Aorta (tissue), 5 donors: ENCODE measurements at places on chromosomes 7 and 10. TPM values are rescaled to one million over a fixed set of nuclear protein-coding genes. Genes with fewer than 3 reads are reported as not detected.

DNA sequence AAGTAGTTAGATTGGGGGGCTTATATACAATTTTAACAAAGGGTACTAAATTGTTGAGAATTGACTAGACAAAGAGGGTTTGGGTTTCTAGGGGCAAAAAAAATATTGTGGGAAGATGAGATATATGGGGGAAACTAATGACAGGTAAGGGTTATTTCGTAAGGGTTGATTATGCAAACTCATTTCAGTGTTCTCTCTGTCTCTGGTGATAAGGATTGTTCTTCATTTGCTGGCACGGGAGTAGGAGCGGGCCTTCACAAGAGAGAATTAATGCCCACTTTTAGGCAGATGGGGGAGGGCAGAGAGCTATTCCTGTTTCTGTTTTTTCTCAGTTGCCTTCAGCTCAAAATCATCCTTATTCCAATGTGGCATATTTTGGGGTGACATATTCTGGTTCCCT lies 258.4 kb downstream of the EXOC4 start:
- DNase-seq = no peak
- H3K4me3 ChIP-seq = no peak overlapping the region

DNA sequence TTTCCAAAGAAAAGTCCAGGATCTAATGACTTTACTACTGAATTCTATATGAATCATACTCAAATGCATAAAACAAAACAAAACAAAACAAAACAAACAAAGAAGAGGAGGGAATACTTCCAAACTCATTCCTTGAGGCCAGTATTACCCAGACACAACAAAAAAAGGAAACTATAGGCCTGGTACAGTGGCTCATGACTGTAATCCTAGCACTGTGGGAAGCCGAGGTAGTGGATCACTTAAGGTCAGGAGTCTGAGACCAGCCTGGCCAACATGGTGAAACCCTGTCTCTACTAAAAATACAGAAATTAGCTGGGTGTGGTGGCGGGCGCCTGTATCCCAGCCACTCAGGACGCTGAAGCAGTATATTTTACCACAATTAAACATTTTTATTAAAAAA lies 114.6 kb downstream of the NRBF2 start:
- DNase-seq = no peak
- H3K27me3 ChIP-seq = no peaks in the 10 kb centered on the region
- no peak overlapping the region for H3K4me3 ChIP-seq

- DNase-seq = no peak
- H3K36me3 ChIP-seq = no peaks in the 10 kb centered on the region
- H3K27me3 ChIP-seq = no peaks in the 10 kb centered on the region
- H3K27ac ChIP-seq = no peak overlapping the region
Measured at GRCh38 chr7:1278543-1278942, 45.9 kb downstream of the UNCX start.

DNA sequence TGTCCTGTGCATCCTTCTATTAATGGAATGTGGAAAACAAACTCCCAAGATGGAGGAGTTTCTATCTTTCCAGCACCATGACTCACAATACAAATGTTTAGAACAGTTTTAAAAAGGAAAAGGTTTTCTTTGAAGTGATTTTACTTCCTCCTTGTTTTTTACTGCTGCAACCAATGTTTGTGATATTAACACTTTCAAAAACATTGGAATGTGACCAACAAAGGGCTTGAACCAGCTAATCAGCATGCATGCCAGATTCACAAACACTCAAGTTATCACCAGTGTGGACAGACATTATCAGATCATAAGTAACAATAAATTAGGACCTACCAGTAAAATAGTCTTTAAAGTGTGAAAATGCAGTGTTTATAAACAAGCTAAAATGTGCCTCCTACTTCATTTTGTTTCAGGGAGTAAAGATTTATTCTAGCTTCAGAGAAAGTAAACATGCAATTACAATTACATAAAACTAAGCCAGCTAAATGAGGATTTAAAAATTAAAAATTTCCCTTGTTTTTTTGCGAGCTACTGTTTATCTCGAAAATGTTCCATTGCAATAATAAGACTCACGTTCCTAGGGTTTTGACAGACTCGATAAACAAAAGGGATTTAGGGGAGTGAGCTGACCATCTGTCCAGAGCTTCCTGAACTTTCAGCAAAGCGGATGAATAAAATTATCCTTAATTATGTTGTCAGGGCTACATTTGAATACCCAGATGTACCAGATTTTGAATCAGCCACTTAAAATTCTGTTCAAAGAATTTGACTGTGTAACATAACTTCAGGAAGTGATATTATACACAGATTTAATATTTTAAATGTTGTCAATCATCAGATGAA lies 29.8 kb downstream of the CPVL start:
- no peaks in the 10 kb centered on the region for H3K4me1 ChIP-seq
- no peak overlapping the region for H3K27ac ChIP-seq
- H3K27me3 ChIP-seq = no peaks in the 10 kb centered on the region
- no peak overlapping the region for H3K4me3 ChIP-seq
- no peaks in the 10 kb centered on the region for H3K36me3 ChIP-seq
- DNase-seq = no peak

- H3K4me3 ChIP-seq = no peak overlapping the region
- H3K27me3 ChIP-seq = peaks cover 3% of the 10 kb centered on the region
- no peaks in the 10 kb centered on the region for H3K36me3 ChIP-seq
- no peak overlapping the region for H3K27ac ChIP-seq
- H3K4me1 ChIP-seq = no peaks in the 10 kb centered on the region
Measured at GRCh38 chr7:142964502-142965246, 2.5 kb upstream of the KEL start.

GRCh38 chr7:155806096-155806871 lies 6.0 kb downstream of the SHH start:
- no peak overlapping the region for H3K27ac ChIP-seq
- no peaks in the 10 kb centered on the region for H3K36me3 ChIP-seq
- no peaks in the 10 kb centered on the region for H3K27me3 ChIP-seq
- no peaks in the 10 kb centered on the region for H3K4me1 ChIP-seq
- H3K4me3 ChIP-seq = no peak overlapping the region
- DNase-seq = peak; percentile 42

DNA sequence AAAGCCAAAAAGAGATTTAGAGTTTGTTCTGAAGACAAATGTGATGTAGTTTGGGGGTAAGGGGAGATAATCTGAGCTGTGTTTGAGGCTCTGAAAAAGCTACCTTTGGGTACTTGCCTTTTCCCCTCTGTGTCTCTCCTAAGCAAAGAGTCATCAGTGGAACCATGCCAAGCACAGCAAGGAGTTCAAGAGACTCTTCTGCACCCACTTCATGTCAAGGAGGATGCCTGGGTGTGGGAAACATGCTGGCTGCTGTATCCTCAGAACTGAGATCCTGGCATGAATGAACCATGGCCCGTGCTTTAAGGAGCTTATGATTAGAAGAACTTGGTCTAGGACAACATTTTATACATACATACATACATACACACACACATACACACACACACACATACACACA lies 142.9 kb downstream of the NOC3L start:
- H3K4me1 ChIP-seq = peaks cover 8% of the 10 kb centered on the region
- peaks cover 2% of the 10 kb centered on the region for H3K36me3 ChIP-seq
- no peak for DNase-seq
- H3K27me3 ChIP-seq = no peaks in the 10 kb centered on the region
- no peak overlapping the region for H3K27ac ChIP-seq

- no peaks in the 10 kb centered on the region for H3K27me3 ChIP-seq
- H3K4me3 ChIP-seq = no peak overlapping the region
- DNase-seq = no peak
- no peaks in the 10 kb centered on the region for H3K36me3 ChIP-seq
- no peaks in the 10 kb centered on the region for H3K4me1 ChIP-seq
- H3K27ac ChIP-seq = no peak overlapping the region
Measured at GRCh38 chr7:43537765-43538403, 45.0 kb upstream of the STK17A start.

DNA sequence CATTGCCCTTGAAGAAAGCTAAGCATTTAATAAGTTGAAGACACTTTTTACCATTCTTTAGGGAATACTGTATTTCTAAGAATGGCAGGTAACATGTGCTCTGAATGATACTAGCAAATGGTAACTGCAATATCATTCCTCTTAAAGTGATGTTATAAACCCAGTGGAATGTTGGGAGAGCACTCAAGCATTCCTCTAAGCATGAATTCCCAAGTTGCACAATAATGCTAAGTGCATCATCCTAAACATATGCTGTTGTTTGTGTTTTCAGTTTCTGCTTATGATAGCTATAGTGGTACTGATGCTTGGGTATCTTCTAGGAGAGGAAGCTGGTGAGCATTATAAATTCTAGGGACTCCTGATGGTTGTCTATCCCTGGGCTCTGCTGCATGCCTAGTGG lies 673.9 kb downstream of the PHTF2 start:
- H3K27me3 ChIP-seq = no peaks in the 10 kb centered on the region
- H3K27ac ChIP-seq = no peak overlapping the region
- DNase-seq = no peak
- no peaks in the 10 kb centered on the region for H3K4me1 ChIP-seq

GRCh38 chr7:21142081-21142480 lies 285.8 kb upstream of the SP4 start:
- no peak overlapping the region for H3K27ac ChIP-seq
- H3K4me3 ChIP-seq = no peak overlapping the region
- H3K27me3 ChIP-seq = no peaks in the 10 kb centered on the region

DNA sequence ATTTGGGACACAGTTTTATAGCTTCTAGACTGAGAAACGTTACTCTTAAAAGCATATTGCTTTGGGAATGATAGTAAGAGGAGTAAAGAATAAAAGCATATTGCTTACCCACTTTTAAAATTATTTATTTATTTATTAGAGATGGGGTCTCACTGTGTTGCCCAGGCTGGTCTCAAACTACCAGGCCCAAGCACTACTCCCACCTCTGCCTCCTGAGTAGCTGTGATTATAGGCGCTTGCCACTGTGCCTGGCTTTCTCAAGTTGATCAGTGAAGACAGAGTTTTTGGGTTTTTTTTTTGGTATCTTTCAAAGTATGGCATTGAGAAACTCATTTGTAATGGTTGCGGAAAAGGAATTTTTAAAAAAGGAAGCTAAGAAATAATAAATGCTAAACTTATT lies 68.0 kb downstream of the AHCYL2 start:
- H3K4me1 ChIP-seq = no peaks in the 10 kb centered on the region
- no peaks in the 10 kb centered on the region for H3K27me3 ChIP-seq
- no peak for DNase-seq
- H3K27ac ChIP-seq = no peak overlapping the region

- no peaks in the 10 kb centered on the region for H3K36me3 ChIP-seq
- no peak overlapping the region for H3K4me3 ChIP-seq
- no peaks in the 10 kb centered on the region for H3K27me3 ChIP-seq
- H3K4me1 ChIP-seq = no peaks in the 10 kb centered on the region
Measured at GRCh38 chr10:98321186-98321780, 53.3 kb upstream of the LOXL4 start.

DNA sequence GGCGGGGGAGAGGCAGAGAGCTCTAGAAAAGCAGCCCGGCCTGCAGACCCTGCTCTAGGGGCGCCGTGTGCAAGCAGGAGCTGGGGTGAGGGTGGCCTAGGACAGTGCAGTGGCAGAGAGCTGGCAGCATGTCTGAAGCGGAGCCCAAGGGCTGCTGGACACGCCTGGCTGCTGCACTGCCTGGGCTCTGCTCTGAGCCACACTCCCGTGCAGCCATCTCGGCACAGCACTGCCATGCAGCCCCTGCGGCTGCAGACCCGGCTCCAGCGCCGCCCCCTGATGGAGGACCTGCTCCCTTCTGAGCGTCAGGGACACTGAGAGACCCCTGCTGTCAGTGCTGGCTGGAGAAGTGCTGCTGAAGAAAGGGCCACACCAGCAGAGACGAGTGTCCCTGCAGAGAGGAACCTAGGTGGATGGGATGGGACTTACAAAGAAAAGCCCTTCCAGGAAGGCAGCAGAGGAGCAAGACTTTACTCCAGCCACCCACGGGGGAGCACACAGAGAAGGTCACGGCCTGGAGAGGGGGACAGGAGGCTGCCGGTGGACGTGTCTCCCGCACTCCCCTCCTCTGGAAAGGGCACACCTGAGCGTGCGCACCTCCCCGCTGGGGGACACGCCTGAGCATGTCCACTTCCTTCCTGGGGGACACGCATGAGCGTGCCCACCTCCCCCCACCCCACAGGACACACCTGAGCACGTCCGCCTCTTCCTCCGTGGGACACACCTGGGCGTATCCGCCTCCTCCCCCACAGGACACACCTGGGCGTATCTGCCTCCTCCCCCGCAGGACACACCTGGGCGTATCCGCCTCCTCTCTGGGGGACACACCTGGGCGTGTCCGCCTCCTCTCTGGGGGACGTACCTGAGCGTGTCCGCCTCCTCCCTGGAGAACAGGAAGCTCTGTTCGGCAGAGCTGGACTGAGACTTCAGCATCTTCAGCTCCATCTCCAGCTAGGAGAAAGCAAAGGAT lies 252.9 kb downstream of the MAD1L1 start:
- H3K27me3 ChIP-seq = no peaks in the 10 kb centered on the region
- no peaks in the 10 kb centered on the region for H3K36me3 ChIP-seq
- no peaks in the 10 kb centered on the region for H3K4me1 ChIP-seq
- no peak overlapping the region for H3K27ac ChIP-seq
- no peak for DNase-seq
- H3K4me3 ChIP-seq = no peak overlapping the region

DNA sequence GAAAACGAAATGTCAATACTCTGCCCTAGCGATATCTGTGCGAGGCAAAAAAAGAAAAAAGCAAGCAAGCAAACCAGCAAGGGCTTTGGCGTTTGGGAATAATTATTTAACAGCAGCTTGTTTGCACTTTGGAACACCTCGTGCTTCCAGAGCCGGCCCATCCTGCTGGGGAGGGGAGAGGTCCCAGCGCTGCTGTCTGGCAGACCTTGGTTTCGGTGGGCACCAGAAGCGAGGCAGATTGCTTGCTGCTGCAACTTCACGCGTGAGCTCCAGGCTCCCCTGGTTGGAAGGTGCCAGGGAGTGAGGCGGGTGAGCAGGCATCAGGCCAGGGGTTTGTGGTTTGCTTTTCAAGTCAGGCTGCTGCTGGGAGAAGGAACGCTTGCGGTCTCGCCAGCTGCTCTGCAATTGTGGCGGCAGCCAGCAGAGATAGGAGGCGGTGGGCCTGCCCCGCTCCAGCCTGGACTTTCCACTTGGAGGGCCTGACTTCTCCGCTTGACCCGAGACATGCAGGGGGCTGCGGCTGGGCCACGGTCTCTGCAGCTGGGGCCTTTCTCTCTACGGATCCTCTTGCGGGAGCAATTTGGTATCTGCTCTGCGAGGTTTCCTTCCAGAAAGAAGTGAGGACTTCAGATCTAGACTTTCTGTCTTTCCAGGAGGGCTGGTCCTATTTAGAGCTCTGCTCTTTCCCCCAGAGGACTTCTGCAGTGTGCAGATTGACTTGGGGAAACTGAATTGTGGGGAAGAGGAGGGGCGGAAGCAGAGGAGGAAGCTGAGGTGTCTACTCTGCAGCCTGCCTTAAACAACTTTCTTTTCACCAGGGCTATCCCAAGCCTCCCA lies 131.4 kb downstream of the PRPF18 start:
- peak overlapping the region; percentile 83 for H3K27ac ChIP-seq
- H3K36me3 ChIP-seq = no peaks in the 10 kb centered on the region
- H3K27me3 ChIP-seq = no peaks in the 10 kb centered on the region
- no peak overlapping the region for H3K4me3 ChIP-seq

The MRLN gene
- total RNA-seq = 0.65 TPM

The CPXM2 gene
- total RNA-seq = 169 TPM

The RASSF4 gene
- total RNA-seq = 26.7 TPM

The STAG3 gene
- total RNA-seq = 0.96 TPM

The TMEM243 gene
- total RNA-seq = 37.7 TPM

The LRRC72 gene
- total RNA-seq = not detected

The GBX1 gene
- not detected for total RNA-seq

The PIP gene
- not detected for total RNA-seq

The LBX1 gene
- total RNA-seq = not detected

The PON1 gene
- not detected for total RNA-seq
